ENCODE measurements at places on chromosomes 5 and 9.

DNA sequence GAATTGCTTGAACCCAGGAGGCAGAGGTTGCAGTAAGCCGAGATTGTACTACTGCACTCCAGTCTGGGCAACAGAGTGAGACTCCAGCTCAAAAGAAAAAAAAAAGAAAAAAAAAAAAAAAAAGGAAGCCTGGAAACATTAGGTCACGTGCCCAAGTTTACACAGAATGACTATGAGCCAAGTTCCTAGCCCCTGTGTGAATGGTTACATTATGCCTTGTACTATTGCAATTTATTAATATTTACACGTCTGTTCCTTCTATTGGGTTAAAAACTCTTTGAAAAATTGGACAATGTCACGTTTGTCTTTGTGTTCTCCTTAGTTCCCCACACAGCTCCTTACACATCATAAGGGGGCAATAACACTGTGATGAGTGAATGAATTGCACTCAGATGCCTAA is 33.5 kb upstream of the SLC28A3 start:
- DNase-seq, result no peak

DNA sequence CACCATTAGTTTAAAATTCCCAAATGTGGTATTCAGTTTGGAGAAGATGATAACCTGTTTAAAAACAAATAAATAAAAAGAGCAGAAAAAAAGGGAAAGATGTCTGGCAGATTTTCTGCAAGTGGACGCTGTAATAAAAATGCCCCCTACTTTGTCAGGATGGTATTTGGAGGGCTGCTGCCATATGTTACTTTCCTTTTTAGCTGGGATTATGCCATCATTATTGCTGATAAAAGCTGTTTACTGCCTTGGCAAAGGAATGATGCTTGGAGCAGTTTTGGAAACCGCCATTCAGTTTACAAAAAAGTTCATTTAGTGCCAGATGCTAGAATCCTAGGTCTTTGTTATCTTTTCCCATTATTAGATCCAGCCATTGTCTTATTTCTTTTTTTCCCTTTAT is 104.8 kb downstream of the PBX3 start:
- DNase-seq, result no peak

DNA sequence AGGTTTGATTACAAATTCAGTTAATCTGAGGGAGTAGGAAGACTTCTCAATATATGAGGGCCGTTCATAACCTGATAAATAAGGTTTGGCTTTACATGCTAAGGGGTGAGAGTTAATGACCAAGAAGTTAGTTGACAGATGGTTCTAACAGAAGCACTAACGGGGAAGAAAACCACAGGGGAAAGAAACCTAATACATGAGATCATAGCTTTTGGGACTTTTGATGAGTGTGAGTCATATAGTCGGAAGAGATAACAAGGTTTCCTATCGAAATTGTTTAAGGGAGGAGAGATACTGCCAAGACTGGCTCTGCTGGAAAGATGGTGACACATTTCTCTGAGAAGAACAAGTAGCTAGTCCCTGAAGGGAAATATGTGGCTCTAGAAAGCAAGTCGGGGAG is 140.1 kb downstream of the COX7C start:
- no peak for DNase-seq

DNA sequence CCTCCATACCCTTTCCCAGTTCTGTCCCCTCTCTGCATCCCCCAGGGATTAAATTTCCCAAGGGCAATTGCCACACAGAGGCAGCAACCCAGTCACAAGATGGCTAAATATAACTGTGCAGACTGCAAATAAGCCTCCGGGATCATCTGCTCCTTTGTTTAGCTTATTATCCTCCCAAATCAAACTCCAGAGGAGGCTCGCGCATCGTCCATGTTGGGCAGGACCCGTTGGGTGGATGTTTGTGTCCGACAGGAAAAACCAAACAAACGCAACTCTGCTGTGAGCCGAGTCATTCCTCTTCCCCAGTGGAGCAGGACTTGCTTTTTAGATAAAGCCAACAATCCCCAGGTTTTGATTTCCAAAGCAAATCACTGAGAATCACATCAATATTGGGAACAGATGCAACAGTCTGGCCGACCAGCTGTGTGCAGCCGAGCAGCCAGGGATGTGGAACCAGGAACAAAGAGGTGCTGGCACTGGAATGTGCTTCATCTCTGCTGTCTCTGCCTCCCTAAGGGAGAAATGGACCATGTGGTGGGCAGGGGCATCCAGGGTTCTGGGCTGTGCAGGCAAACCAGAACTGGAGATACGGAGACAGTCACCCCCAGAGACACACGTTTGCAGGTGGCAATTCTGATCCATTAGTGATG is 89.8 kb downstream of the PTTG1 start:
- no peak for DNase-seq

DNA sequence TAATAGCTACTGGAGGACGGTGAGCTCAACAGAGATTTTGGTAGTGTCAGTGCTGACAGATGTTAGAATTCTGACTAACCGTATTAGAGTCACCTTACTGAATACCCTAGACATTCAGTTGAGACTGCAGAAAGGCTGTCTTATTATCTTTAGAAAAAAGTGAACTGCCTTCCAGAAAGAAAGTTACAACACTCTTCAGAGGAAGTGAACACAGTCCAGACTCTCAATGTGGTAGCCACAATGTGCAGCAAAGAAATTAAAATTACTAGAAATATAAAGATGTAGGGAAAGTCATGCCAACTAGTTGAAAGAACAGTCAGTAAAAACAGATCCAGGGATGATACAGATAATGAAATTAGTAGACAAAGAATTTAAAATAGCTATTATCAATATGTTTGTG is 47.1 kb upstream of the COL15A1 start:
- DNase-seq, result no peak

GRCh38 chr5:42756606-42757601 is at the start of gene CCDC152:
Gene CCDC152 (plus strand): TSS chr5:42756818. CDS start chr5:42759122, 2,304 bp downstream.
- DNase-seq, result no peak

DNA sequence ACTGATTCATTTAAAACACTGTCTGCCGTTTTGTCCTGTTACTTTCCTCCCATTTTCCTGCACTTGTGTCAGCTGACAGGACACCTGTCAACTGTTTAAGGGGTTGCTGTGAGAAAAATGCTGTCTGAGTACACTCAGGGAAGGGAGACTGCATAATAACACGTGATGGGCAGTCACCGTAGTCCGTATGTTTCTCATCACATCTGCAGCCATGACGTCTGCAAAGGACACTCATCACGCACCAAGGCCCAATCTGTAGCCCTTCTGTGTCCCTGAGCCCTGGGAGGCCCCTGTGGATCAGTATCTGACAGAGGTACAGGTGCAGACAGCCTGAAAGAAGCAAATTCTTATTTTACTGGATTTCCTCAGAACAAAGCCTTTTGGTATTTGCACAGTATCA is 396.3 kb downstream of the YTHDC2 start:
- no peak for DNase-seq
